ACHN (cell line): ENCODE measurements at places on chromosomes 3 and 15.

- peak; percentile 59 for DNase-seq
Observed at GRCh38 chr3:177443469-177443868, 246.2 kb upstream of the TBL1XR1 start.

DNA sequence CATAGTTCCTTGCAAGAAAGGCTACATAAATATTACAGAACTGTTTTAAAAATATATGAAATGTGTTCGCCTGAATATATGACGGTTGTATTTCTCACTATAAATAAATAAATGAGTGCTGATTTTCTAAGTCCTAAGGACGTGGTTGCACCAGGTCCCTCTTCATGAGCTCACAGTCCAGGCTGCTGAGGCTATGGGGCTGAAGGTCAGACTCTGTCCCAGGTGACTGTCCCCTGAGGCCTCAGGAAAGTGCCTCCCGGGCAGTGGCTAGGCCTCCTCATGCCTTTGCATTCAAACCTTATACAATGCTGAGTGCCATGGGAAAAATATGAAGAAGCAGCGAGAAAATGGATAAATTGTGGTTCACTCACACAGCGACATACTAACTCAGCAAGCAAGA, 43.5 kb upstream of the SSR3 start:
- no peak for DNase-seq

GRCh38 chr3:121660356-121661171, at the start of gene HCLS1:
TSS of gene HCLS1 (minus strand) at chr3:121660903. CDS start at chr3:121658347, 2,556 bp downstream.
- no peak for DNase-seq

- no peak for DNase-seq
Observed at GRCh38 chr3:66101901-66102300, 63.2 kb upstream of the MAGI1 start.

GRCh38 chr3:30659270-30660130, 53.1 kb downstream of the TGFBR2 start:
- DNase-seq = peak; percentile 74

GRCh38 chr15:57298843-57299550, 77.3 kb upstream of the CGNL1 start:
- no peak for DNase-seq

GRCh38 chr3:12425850-12426579, 58.3 kb upstream of the TSEN2 start:
- DNase-seq = no peak

DNA sequence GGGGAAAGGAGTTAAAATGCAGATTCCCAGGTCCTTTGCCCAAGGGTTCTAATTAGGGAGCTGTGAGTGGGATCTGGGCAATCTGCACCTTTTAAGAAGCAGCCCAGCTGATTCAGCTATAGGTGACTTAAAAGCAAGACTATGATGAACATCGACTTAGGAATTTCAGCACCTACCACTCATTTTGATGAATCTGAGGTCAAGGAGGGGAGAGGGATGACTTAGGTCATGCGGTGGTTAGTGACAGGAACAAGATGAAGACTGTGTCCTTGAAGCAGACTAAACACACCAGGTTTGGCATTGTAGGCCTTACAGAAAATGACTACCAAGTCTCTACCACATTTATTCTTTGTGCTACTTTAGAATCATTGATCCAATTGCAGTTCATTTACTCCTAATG, 196.3 kb downstream of the DTWD1 start:
- no peak for DNase-seq

GRCh38 chr3:133937756-133938601, 42.3 kb upstream of the RAB6B start:
- DNase-seq = no peak

DNA sequence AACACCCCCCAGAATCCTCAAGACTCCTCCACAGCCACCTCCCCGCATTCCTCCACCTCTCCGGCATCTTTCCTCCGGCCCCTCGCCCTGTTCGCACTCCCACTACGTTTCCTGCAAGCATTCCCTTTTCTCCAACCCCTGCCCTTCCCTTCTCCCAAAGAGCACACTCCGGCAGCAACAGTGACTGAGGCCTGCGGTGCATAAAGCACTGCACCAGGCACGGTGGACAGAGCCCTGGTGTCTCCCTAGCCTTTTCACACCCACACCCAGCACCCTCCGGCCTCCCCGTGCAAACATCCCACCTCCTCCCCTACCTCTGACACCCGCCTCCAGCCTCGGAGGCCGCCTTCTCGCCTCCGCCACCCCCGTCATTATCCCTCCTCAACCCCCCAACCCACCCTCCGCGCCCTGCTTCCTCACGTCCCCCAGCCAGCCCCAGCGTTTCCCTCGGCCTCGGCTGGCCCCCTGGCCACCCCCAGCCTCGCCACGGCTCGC, 577 bp downstream of the ZNF148 start:
- peak; percentile 53 for DNase-seq

- DNase-seq = no peak
Observed at GRCh38 chr3:152100491-152101132, 168.1 kb upstream of the MBNL1 start.

- no peak for DNase-seq
Observed at GRCh38 chr3:119175872-119176756, 2.7 kb downstream of the UPK1B start.

GRCh38 chr15:62844564-62845240, 197.8 kb upstream of the TPM1 start:
- DNase-seq = no peak

DNA sequence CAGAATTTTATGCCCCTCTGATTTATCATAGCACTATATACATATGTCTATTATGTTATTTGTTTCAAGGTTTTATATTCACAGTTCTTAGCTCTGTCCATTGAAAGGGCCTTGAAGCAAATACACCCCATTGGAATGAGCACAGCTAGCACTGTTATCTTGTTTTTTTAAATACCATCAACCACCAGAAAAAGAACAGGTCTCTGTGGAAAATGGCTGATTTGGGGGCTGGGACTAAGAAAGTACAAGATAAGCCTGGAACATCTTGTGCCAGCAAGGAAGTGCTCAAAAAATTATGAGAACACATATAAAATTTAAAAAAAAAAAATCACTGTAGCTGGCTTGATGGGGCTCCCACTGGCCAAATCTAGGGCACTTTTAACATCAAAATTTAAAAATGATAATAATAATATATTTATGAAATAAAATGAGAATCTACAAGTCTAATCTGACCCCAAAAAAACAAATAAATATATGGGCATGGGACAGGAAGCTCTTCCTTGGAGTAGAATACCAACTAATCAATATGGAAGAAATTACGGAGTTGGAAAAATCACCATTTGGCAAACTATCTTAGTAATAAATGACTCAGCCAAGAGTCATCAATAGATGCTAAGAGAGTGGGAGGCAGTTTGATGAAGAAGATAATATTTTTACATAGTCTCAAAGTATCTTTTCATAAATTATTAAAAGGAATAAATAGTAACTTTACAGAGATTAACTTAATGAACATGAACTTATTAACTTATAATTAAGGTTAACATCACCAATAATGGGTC, 20.5 kb downstream of the IFT80 start:
- DNase-seq = no peak

DNA sequence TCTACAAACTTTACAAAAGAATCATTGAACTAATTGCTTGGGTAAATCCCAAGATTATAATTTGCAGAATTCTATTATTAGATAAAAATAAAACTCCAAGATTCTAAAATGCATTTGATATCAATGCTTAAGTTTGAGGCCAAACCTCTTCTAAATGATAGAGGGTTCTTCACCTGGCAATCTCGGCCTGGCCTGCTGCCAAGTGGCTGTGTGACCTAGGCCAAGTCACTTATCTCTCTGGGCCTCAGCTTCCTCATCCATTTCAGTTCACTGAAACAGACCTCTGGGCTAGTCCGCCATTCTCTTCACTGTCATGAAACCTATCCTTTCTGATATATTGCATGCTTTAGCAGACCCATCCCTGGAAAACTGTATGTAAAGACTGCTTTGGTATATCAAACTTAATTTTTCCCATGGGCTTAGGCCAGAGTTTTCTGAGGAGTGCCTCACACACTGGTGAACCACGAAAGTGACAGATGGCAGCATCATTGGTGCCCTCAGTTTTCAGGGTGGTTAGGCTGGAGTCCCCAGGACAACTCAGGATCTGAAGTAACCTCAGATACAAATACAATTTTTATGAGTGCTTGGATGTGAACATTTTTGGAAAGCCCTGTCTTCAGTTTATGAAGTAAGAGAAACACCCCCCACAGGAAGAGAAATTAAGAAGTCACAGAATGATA, 21.8 kb downstream of the NUDT16 start:
- no peak for DNase-seq

DNA sequence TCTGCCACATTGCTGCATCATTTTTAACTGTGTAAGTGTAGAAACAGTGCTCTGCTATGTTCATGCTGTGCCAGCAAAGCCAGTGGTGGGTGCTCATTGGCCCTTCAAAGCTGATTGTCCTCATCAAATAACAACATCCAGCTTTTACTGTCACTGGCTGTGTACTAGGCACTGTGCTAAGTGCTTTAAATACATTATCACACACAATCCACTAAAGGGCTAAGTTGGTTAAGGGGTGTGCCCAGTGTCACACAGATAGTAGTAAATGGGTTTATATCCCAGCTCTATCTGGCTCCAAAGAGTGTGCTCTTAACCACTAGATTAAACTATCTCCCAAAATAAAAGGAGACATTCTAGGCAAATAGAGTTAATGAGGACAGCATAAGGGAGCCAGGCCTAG, 7.7 kb downstream of the TUBGCP4 start:
- no peak for DNase-seq

DNA sequence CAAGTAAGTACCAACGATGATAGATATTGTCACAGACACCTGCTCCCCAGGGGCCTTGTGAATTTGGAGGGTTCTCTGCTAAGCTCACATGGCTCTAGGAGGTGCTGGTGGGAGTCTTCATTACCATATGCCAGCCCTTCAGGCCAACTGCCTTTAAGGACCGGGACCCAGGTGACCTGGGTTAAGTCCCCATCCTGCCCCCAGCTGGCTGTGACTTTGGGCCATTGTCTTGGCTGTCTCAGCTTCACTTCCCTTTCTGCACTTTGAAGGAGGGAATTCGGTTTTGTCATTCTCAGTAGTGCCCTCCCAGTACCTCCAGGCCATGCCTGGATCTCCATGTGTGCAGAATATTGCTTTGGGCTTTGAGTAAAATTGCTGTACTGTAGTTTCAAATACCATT, 72.8 kb upstream of the ACAD9 start:
- no peak for DNase-seq

DNA sequence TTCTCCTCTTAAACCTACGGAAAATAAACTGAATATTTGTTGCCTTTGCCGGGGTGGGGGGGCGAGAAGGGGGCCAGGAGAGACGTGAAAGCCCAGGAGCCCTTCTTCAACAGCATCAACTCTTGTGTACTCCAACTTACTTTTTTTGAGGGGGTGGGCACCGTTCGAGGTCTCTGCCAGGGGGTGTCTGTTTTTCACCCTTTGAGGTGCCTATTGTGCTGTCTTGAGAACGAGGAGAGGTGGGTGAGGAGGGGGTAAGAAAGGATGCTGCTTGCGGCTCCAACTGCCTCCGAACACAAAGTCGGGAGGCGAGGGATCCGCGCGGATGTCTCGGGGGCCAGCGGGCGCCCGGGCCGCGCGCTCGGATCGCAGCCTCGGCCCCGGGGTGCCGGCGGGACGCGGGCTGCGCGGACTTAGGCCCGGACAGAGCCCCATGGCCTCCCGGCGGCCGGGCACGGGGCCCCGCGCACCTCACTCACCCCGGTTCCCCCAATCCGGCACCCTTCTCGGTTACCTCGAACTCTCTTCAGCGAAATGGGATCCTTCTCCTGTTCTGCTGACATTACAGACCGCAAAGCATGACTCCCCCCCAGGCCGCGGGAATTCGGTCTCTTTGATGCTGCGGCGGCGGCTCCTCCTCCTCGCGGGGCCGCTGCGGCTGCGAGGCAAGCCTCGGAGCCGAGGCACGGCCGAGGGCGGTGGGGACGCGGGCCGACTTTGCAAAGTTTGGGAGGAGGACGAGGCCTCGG, 650 bp downstream of the PYGO1 start:
- peak; percentile 55 for DNase-seq

- DNase-seq = no peak
Observed at GRCh38 chr3:19652336-19652735, 281.7 kb downstream of the EFHB start.

- no peak for DNase-seq
Observed at GRCh38 chr3:146468234-146468633, 1.1 kb downstream of the PLSCR2 start.

GRCh38 chr3:171181907-171182690, 155.6 kb upstream of the SLC2A2 start:
- DNase-seq = no peak

GRCh38 chr3:186073641-186074040, 35.2 kb downstream of the ETV5 start:
- no peak for DNase-seq

DNA sequence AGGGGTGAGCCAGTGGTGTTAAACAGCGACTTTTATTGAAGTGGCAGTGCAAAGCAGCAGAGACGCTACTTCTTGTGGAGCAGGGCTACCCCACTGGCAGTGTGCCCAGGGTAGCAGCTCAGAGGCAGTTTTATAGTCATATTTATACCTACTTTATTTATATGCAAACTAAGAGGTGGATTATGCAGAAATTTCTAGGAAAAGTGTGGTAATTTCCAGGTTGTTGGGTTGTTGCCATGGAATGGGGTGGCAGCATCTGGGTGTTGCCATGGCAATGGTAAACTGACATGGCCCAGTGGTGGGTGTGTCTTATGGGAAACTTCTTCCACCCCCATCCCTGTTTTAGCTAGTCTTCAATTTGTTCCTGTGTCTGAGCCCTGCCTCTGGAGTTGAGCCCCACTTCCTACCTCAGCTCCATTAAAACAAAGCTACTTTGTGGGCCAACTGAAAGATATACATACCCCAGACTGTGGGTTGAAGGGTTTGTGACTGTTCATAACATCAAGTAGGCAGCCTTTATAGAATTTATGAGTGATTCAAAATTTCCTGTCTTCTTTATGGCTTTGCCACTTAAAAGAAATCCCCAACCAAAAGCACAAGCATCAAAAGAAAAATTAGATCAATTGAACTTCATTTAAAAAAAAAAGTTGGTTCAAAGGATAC, 60.3 kb downstream of the EBLN2 start:
- DNase-seq = no peak

DNA sequence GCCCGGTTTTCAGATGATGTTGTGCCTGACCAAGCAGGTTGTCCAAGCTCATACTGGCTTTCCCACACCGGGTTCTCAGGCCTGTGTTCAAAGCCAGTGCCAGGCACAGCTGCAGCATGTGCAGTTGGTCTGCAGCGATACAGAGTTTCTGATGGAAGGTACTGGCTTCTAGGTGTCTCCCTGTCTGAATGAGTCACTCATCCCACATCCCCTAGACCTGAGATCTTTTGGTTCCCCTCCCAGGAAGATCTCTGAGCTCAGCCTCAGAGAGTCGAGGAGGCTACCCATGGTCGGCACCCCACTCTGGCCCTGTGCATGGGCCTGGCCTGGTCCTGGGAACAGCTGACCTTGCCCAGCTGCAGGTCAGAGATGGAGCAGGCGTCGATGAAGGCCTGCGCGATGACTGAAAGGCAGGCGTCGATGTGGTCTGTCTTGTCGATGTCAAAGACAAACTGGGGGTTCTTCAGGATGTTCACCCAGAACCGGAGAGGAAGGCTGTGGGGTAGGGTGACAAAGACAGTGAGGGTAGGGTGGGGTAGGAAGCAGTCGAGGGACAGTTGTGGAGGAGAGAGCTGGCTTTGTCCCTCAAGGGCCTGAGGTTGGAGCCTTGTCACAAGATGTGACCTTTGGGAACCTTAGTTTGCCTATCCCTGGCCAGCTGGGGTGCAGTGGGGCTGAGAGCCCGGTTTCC, 15.3 kb downstream of the H1-8 start:
- DNase-seq = no peak

- no peak for DNase-seq
Observed at GRCh38 chr3:12325586-12326515, 37.0 kb downstream of the PPARG start.
